ENCODE measurements at places on chromosomes 12 and 14.

DNA sequence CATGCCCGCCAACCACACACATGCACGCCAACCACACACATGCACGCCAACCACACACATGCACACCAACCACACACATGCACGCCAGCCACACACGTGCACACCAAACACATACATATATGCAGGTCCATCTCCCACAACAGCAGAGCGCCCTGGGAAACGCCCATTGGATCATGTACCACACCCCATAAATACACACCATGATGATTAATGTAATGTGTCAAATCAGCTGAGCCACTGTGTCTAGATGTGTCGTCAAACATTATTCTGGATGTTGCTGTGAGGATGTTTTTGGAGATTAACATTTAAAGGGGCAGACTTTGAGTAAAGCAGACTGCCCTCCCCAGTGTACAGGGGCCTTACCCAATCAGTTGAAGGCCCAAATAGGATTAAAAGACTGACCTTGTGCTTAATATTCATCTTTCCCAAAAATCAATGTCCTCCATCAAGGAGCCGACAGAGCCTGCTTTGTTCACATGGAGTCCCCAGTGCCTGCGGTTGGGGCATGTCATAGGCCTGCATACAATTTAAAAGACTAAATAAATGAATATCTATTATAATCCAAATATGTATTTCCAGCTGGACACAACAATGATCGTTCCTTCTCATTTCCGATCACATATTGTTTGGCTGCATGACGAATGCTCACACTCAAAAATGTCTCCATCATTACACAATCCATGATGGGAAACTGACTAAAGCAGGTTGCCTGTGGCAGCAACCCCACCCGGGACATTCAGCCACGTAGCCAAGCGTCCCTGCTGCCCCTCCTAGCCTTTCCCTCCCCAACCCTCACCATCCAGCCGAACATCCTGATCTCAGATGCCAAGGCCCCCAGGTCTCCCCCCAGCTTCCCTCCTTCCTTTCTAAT is 23.2 kb upstream of the BDKRB2 start:
- no peak for DNase-seq

- no peak for DNase-seq
Measured at GRCh38 chr14:105076805-105077648, 11.8 kb upstream of the GPR132 start.

DNA sequence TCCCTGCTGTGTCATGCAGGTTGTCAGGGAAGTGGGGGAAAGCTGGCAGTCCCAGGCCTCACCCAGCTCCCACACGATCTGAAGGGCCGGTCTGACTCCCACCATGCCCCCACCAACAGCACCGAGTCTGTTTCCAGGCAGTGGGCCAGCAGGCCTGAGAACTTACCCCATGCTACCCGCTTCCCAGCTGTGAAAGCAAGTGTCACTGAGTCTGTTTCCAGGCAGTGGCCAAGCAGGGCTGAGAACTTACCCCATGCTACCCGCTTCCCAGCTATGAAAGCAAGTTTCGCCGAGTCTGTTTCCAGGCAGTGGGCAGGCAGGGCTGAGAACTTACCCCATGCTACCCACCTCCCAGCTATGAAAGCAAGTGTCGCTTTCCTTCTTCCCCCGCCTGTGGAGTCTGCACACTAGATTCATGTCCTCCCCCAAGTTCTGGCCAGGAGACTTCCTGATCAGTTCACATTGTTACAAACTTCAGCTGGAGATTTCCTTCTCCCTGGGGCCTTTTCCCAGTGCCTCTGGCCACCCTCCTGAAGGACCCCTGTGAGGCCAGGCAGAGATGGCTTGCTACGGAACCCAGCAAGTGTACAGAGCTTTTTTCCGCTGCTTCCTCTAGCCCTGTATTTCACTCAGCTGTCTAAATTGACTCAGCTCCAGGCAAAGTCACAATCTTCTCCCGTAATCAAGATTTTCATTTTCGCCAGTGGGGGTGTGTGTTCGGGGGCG is 435.4 kb downstream of the TMTC2 start:
- no peak for DNase-seq

- DNase-seq: no peak
Measured at GRCh38 chr12:71158361-71158882, 623 bp upstream of the TSPAN8 start.

DNA sequence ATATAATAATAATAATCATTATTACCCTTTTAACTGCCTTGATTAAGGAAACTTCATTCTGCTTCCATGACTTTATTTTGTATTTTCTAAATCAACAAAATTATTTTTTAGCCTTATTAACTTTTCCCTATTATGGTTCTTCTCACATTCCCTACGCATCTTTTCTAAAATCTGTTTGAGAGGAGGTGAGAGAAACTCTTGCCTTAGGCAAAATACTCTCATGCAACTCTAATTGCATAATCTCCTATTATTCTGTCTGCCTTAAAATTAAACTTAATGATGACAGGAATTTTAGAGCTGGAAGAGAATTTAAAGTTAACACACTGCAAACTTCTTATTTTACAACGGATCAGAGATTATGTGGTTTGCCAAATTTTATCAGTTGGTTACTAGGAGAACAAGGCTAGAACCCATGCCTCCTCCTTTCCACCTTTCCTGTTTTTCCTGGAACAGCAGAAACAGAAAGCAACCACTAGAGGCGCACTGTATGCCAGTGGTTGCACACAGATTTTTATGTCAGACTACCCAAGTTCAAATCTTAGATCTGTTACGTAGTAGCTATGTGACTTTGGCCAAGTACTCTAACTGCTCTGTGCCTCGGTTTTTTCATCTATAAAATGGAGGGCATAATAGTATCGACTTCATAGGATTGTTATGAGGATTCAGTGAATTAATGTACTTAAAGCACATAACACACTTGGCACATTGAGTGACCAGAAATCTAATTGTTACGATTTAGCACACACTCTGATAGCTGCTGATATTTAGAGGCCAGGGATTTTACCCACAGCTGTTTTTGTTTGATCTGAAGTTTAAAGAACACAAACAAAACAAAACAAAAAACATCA is 4.3 kb upstream of the BRMS1L start:
- no peak for DNase-seq

DNA sequence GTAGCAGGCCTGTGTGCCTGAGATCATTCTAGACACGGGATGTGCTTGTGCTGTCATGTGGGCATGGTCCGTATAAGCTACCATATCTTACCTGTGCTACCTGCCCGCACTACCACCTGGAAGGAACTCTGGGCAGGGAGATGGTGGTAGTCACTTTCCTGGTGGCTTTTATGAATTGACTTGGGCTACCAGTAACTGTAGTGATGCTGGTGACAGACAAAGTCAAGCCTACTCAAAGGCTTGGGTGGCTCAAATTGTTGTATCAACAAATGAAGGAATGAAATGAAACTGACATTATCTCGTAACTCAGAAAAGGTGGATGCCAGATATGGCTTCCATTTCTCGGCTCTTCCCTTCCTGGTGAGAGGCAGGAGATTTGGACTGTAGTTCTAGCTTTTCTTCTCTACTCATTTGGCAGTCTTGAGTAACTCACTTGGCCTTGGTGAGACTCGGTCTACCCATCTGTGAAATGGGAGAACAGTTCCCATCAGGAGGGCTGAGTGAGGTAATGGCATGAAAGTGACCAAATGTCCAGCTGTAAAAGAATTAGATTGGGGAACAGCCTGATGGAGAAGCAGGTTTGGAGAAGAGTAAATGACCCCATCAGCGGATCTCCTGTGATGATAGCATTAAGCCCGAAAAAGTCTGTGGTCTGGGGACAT is 81.3 kb downstream of the NOS1 start:
- DNase-seq: no peak

GRCh38 chr12:121893961-121894460 is 5.4 kb downstream of the PSMD9 start:
- no peak for DNase-seq

GRCh38 chr12:126219139-126219538 is 1153.9 kb downstream of the AACS start:
- DNase-seq: no peak

DNA sequence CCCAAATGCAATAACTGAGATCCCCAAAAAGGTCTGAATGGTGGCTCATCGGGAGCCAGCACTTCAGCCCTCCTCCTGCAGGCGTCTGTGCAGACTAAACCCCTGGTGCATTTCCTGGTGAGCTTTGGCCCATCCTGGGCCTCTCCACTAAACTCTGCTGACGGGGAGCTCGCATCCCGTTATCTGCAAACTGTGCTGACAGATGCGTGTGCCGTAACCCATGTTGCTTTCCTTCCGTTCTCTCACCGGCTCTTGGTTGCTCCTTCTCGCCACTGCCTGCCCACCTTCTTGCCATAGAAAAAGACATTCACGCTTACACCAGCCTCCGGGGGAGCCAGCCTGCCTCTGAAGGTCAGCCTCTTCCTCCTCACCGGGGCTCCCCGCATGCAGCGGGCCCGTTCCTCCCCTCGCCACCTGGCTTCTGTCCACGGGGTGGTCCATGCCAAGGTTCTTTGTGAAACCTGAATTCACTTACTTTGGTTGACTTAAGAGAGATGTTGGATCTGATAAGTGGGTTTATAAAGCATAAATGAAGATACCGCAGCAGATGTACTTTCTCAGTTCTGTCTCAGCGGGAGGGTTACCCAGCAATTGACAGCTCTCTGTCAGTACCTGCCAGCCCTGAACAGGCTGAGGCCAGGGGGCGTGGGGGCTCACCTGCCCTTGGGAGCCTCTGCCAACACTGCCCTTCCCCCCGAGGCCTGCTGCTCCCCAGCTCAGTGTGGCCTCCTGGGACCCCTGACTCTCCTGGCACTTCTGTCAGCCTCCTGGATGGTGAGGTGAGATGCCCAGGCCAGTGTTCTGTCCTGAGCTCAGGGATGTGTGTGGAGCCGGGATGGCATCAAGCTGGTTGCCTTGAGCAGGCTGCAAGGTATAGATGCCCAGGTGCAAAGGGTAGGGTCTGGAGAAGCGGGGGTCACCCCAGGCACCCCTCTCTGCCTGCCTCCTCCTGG is 14.2 kb downstream of the ZFYVE21 start:
- no peak for DNase-seq

GRCh38 chr12:104048162-104048561 is 1.8 kb downstream of the GLT8D2 start:
- DNase-seq: no peak

DNA sequence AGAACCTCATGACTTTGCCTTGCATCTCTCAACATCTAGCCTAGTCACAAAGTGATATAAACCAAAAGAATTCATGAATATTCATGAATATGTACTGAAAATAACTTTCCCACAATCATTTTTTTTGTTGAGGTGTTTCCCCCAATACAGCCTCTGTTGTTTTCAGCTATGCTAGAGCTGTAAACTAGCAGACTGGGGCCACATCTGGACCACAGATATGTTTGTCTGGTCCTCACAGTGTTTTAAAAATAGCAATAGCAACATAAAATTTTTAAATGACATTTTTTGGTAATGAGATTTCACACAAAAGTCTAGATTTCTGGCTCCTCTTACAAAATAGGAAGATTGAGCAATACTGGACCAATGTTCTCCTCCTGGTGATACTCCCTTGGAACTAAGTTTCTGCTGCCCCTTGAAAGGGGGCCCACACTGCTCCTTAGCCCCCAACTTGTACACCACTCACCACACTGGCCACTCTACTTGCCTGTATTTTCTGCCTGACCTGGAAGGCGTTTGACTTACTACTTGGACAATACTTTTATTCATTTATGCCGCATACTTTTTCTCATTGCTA is 81.2 kb downstream of the BMP4 start:
- no peak for DNase-seq

- no peak for DNase-seq
Measured at GRCh38 chr12:7339675-7340074, 35.8 kb downstream of the ACSM4 start.

DNA sequence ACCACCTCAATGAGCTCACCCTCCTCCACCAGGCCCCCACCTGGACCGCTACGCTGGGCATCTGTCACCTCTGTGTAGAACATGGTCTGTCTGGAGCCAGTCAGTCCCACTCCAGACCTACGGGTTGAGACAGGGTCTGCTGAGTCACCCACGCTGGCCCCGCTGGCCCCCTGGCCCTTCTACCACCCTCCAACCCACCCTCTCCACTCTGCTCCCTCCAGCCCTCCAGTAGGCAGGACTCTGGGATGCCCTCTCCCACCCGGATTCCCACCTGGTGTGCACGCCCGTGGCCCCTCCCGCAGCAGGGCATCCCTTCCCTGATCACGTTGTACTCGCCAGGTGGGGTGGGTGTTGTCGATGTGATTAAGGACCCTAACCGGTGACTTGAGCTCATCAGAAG is 4.6 kb upstream of the JAG2 start:
- DNase-seq: no peak

DNA sequence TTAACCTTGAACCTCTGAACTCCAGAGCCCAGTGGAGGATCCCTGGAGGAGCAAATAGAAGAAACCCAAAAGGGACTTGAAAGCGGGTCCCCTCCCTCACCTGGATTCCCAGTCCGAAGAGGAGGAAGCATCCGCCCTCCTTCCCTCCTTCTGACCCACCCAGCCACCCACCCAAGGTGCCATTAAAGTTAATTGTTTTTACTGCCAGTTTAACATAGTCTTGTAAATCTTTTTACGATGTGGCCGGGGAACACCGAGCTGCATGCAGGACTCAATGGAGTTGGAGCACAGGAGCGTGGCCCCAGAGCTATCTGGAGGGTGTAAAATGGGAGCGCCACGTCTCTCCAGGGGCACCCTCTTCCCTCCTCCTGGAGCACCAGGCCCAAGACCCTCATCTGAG is 49.9 kb upstream of the TBX3 start:
- no peak for DNase-seq

- no peak for DNase-seq
Measured at GRCh38 chr12:3119192-3119755, 42.1 kb downstream of the TSPAN9 start.

GRCh38 chr12:38282886-38283285 is 33.7 kb upstream of the ALG10B start:
- no peak for DNase-seq

- no peak for DNase-seq
Measured at GRCh38 chr14:93343266-93343665, 3.7 kb upstream of the COX8C start.

GRCh38 chr12:132623072-132623869 is 4.7 kb downstream of the P2RX2 start:
- no peak for DNase-seq

- DNase-seq: no peak
Measured at GRCh38 chr14:32167907-32168306, 33.9 kb upstream of the RNU6-7 start.

GRCh38 chr12:28050606-28051005 is 78.1 kb upstream of the PTHLH start:
- no peak for DNase-seq

- DNase-seq: no peak
Measured at GRCh38 chr12:2244013-2244861, 191.4 kb downstream of the CACNA1C start.

DNA sequence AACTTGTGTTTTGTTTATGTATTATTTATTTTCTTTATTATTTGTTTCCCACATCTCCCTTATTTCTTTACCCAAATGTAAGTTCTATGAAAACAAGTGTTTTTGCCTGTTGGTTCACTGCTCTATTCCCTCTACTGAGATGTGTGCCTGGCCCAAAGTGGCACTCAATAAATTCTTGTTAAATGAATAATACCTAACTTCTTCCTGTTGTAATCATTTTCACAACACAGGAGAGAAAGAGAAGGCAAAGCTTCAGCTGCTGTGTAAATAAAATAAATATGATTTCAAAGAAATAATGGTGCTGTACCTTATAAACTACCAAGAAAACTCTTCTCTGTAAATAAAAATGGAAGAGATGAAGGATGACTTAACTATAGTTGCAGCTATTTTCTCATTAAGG is 116.2 kb downstream of the TRHDE start:
- no peak for DNase-seq

Data from mesenteric fat pad (tissue), 1 donor.